HFFc6 (cell line): ENCODE measurements at places on chromosomes 13 and 19. TPM values are rescaled to one million over a fixed set of nuclear protein-coding genes. Genes with fewer than 3 reads are reported as not detected.

DNA sequence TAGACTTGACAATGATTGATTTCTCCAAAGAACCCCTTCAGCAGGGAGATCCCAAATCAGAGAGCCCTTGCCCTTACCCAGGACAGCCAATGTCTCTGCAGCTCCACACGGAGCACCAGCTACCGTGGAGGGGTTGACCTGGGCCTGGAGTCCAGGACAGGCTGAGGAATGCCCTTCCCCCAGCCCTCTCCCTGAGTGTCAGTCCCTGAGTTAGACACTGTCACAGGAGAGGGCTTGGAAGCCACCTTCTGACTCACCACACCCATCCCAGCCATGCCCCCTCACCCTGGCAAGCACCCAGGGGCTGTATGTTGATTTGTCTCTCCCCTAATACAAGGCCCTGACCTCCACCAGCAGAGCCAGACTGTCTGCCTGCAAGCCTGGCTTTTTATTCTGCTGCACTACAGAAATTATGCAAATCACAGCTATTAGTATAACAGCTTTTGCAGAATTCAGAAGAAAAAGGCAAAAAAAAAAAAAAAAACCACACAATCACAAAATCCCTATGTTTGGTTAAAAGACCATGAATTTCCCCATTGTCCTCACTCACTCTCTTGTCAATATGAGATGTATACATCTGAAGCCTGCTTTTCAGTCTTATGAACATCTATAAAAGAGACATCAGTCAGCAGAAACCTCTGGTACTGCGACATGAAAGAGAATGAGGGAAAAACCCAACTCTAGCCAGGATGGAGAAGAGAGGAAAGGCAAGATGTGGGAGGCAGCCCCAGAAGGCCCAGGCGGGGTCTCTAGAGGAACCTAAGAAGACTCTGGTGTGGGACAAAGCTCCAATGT lies 240.7 kb downstream of the UQCRFS1 start:
- no peak for DNase-seq

GRCh38 chr19:33287927-33288326 lies 14.4 kb downstream of the CEBPA start:
- DNase-seq = no peak

DNA sequence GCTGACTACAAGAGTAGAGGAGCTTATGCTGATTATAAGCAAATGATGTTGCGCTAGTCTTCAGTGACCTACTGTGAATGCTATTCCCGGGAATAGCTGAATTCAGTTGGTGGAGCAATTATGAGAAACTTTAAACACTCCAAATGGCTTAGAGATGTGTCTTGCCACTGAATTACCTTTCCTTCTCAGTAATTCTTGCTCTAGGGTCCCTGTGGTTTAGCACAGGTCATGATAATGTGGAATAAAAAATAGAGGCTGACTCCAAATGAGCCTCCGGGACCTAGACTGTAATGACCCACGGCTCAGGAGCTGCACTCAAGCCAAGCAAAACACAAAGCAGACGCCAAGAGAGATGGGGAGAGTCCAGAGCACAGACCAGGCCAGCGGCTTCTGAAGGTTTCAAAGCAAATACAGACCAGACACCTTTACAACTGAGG lies 124.7 kb downstream of the RGCC start:
- no peak for DNase-seq

GRCh38 chr19:6528544-6529121 lies 2.2 kb upstream of the TNFSF9 start:
- DNase-seq = no peak

Gene SPACA4
- not detected in 3 replicates for total RNA-seq
